ENCODE measurements at places on chromosomes 3 and 15.

DNA sequence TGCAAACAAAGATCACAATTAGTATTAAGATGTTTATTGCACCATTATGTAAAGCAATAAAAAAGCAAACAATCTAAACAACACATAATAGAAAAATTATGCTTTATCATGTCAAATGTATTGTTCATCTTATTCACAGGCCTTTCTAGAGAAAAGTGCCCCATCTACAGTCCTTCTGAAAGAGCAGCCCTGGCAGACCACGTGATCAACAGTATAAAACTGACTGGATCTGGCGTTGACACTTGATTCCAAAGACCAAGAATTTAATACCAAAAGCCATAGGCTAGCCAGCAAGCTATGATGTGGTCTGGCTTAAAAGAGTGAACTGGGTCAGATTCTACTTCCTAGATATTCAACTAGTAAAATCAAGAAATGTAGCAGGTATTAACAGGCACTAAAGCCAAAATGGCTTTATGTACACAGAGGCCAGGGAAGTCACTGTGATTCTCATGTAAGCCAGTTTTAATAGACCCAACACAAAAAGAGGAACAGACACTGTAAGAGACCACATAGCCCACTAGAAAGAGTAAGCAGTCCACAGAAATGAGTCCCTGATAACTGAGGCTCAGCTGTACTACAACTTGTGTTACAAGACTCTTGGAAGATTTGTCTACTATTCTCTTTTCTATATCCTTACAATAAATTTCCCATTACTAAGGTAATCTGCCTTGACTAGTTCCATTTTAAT is 32.5 kb downstream of the DMXL2 start:
- DNase-seq: no peak

- DNase-seq: no peak
These were observed 87.3 kb upstream of the SNRK start for GRCh38 chr3:43198791-43199644.

DNA sequence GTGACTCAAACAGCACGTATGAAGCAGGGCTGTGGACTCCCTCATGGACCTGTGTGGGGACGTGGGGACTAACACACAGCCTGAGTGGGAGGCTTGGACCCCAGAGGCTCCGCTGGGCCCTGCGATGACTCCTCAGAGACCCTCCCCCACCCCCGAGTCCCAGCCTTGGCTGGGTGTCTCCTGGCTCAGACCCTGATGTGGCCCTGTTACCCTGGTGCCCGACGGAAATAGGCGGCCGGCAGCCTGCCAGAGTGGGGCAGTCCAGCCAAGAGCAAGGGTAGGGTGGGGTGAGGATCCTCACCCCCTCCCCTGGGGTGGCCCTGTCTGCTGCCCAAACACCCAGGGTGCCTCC is 15.3 kb downstream of the TNK2 start:
- no peak for DNase-seq

DNA sequence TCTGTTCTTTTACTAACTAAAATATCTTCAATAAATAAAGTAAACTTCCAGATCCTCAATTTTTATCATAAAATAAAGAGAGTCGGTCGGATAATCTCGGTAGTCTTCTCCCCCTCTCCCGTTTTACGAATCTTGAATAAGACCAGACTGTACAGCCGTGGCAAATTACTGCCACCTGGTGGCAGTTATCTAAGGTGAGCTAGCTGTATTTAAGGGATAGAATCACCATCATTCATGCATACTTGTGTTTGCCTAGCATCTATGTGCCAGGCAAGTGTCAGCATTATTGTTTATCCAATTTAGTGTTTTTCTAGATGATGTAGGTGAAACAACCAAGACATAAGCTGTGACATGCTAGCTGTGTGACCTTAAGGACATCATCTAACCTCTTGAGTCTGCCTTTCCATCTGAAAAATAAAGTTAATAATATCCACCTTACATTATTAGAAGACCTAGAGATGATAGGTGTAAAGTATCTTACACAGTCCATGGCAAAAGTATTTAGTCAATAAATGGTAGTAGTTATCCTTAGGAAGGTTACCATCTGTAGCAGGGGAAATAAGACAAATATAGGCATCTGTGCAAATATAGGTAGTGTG is 21.3 kb downstream of the DUT start:
- peak; percentile 21 for DNase-seq

GRCh38 chr3:8353364-8353763 is 148.3 kb upstream of the LMCD1 start:
- no peak for DNase-seq

- no peak for DNase-seq
These were observed 52.1 kb downstream of the TFG start for GRCh38 chr3:100761211-100761942.

DNA sequence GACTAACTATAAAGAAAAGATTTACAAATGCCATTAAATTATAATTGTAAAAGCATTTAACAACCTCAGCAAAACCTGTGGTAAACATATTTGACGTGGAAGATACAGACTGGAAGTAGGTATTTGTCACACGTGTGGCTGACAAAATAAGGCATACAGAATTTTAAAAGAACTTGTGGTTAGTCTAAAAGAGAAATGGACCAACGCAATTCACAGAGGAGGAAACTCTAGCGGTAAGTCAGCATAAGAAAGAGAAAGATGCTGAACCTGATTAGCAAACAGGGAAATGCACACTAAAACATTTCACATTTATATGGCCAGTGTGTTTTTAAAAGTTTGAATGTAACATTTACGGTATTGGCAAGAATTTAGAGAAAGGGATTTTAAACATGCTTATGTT is 35.3 kb downstream of the KCNH8 start:
- DNase-seq: no peak

- no peak for DNase-seq
These were observed 315.6 kb upstream of the ALCAM start for GRCh38 chr3:105051111-105051510.

DNA sequence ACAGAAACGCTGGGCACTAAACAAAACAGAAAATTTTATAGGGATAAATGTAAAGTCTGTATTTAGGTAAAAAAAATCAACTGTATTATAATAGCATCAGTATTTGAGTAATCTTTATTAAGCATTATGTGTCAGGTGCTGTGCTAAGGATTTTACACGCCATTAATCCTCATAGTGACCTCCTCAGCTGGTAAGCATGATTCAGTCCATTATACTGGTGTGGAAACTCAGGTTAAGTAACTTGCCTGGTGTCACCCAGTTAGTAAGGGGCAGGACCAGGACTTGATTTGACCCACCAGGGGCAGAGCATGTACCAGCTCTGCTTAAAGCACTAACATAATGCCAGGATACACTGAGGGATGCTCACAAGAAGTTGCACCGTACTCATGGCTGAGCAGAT is 4.8 kb downstream of the MYO5C start:
- no peak for DNase-seq

GRCh38 chr3:111890051-111890580 is 31.1 kb downstream of the PHLDB2 start:
- DNase-seq: no peak

- DNase-seq: no peak
These were observed 612.9 kb downstream of the ROBO1 start for GRCh38 chr3:79154865-79155264.

DNA sequence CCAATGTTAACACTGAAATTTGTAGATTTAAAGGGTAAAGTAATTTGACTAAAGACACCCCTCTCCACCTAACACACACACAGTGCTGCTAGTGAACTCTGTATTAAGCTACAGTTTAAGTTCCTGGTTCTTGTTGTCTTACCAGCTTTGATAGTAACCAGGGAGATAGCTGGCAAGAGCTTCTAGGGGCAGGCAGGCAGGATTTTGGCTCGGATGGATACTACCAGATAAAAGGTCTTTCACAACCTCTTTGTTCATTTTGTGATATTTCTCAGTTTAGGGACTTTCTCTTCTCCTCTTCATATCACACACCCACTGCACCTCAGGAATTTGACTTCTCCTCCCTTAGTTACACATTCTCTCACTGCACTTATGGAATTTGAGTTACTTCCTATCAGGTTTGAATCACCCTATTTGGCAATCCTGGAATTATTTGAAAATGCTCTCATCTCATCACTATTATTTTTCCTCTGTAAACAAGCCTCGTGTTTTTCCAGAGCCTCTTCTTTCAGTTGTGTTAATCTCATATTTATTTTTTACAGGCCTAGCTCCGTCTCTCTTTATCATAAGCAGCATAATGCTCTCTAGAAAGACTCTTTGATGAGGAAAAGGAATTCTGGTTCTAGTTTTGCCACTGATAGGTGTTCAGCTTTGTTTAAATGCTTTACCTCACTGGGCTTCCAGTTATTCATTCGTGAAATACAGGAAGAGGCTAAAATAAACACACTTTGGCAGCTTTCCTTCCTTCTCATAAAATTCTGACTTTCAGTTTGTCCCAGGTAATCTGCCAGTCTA is 23.0 kb upstream of the CLDN1 start:
- no peak for DNase-seq

DNA sequence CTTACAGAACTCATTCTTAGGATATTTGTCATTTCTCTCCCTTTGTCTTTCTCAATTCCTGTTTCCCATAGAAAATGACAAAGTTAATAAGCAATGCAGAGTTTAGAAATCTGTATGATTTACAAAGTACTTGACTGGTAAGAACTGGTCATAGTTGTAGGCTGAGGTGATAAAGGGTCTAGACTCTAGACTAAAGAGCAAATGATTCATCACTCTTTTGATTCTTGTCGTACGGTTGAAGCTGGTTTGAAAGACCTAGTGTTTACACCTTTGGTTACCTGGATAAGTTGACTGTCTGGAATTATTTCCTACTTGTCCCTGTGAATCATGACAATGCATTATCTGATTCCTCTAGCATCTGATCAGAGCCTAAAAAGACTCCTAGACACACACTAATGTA is 58.9 kb upstream of the TP63 start:
- no peak for DNase-seq

- no peak for DNase-seq
These were observed 148.4 kb downstream of the B3GALNT1 start for GRCh38 chr3:160956785-160957184.

DNA sequence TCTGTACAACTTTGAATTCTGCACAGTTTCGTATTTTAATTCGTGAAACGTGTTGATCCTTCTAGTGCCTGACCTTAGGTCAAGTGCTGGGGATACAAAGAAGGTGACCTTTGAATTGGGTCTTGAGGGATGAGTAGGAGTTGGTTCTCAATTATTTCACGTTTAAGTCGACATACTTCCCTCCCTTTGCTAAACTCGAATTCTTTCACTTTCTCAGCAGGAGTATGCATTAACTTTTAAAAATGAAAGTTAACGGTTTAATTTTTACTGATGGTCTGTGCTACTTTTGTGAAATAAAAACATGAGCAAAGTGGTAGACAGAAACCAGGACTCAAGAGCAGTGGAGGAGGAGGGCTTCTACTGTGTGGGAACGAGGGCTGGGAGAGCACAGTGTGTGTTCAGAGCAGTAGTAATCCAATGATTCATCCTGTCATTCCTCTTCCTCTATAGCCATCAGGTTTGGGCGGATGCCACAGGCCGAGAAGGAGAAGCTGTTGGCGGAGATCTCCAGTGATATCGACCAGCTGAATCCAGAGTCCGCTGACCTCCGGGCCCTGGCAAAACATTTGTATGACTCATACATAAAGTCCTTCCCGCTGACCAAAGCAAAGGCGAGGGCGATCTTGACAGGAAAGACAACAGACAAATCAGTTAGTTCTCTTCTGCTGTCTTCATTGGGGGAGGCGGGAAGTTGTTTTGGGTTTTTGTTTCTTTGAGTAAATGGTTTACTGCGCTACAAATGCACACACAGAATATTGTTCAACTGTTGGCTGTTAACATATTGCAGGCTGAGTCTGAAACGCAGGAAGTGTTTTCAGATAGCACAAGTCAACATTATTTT is 78.6 kb upstream of the TSEN2 start:
- DNase-seq: no peak

GRCh38 chr3:45929042-45929679 is 14.1 kb upstream of the CXCR6 start:
- no peak for DNase-seq

DNA sequence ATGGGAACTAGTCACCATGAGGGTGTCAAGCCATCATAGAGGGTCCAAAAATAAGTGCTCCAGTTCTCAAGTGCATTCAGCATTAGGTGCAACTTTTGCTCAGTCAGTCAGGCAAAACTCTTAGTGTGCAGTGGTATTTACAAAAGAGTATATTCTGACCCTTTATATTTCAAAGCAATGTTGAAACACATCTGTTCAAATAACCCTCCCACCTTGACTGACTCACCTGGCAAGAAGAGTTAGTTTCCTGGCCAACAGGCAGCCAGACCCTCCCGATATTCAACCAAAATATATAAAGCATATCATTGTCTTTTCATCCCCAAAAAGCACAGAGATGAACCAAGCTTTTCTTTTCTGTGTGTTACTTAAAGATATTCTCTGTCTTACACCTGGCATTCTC is 7.6 kb upstream of the COL8A1 start:
- DNase-seq: no peak

- DNase-seq: no peak
These were observed 67.8 kb downstream of the LSM3 start for GRCh38 chr3:14246414-14246813.

DNA sequence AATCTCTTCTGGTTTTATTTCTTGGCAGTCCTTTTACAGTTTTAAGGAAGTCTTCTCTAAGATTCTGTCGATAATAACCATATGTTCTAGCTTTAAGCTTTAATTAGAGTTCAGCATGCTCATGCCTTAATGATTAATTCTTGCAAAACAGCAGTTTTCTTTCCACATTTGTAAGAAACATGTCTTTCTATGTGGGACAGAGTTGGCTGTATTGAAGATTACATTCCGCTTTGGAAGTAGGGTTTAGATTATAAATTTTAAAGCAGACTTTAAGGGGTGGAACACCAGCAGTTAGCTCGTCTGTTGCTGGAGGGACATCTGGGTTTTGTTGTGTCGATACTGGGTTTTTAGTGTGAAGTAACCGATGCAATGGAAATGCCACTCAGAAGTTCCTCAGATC is 35.3 kb downstream of the SQOR start:
- DNase-seq: no peak

DNA sequence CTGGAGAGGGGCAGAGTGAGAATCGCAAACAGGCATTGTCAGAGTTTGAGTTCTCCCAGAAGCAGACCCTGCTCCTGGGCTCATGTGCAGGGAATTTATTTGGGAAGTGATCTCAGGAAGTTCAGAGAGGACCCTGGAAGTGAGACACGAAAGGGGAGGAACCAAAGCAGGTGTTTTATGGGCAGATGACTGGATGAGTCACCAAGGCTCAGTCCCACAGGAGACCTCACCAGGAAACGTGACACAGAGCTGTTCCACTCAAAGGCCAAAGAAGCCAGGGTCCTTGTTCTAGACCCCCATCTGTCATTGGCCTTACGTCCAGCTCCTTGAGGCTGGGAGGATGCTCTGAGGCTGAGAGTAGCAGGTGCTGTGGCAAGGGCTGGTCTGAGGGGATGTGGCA is 43.4 kb upstream of the SEC22A start:
- DNase-seq: no peak

GRCh38 chr15:79185199-79185598 is 94.6 kb upstream of the RASGRF1 start:
- DNase-seq: no peak

DNA sequence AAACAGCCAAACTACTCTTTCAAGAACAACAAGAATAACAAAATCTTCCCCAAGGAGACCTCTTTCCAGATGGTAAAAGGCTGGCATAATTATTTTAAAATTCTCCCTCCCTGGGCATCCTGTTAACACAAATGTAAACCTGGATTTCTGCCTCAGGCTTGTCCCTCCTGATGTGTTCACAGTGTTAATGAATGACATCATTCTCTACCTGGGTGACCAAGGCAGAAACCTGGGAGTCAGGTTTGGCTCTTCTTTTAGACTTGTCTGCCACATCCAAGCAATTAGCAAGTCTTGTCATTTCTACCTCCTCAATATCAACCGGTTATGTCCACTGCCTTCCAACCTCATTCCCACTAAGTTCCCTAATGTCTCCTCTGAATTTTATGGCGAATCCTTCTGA is 368.7 kb upstream of the TBL1XR1 start:
- DNase-seq: no peak

Data from stimulated activated CD8-positive, alpha-beta memory T cell treated with anti-CD3 and anti-CD28 coated beads, Interleukin-7, amount 100 ng/mL, for 1 hour (primary cell).